BE2C (cell line): ENCODE measurements at places on chromosomes 5 and 9.

DNA sequence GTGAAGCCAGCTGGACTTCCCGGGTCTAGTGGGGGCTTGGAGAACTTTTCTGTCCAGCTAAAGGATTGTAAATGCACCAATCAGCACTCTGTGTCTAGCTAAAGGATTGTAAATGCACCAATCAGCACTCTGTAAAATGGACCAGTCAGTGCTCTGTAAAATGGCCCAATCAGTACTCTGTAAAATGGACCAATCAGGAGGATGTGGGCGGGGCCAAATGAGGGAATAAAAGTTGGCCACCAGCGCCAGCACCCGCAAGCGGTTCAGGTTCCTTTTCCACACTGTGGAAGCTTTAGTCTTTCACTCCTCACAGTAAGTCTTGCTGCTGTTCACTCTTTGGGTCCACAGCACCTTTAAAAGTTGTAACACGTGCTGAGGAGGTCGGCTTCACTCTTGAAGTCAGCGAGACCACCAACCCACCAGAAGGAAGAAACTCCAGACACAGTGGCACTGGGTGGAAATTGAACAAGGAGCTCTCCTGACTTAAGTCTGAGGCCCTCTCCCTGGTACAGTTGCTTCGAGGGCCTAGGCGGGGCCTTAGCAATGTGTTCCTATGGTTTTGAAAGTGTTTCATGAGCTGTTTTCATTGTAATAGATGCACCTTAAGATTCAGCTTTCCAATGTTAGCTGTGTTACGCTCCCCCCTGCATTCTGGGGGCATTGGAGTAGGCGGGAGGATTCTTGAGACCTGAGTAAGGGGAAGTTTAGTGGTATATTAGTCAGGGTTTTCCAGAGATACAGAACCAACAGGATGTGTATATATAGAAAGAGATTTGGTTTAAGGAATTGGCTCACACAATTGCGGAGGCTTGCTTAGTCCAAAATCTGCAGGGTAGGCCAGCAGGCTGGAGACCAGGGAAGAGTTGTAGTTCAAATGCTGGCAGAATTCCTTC is 21.5 kb upstream of the MYO10 start:
- DNase-seq: no peak

- no peak for DNase-seq
These were observed 61.8 kb downstream of the ABCA1 start for GRCh38 chr9:104866191-104866590.

- DNase-seq: no peak
These were observed 120.6 kb upstream of the STC2 start for GRCh38 chr5:173448856-173449255.

GRCh38 chr5:14209836-14210235 is 66.7 kb downstream of the TRIO start:
- DNase-seq: no peak

DNA sequence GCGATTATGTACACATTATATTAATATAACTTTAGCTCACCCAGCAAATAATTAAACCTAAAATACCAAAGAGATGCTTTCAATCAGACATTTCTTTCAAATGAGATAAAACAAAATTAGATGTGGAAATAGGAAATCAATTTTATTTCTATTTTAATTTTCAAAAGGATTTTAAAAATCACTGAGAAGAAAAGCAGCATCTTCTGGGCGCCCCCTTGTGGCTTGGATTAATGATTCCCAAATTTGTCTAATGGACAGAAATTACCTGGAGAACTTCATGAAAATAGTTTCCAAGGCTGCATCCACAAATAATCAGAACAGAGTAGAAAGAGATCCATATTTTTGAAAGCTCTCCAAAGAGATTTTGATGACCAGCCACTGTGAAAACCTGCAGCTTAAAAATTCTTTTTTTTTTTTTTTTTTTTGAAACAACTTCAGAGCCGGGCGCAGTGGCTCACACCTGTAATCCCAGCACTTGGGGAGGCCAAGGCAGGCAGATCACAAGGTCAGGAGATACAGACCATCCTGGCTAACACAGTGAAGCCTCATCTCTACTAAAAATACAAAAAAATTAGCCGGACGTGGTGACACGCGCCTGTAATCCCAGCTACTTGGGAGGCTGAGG is 50.9 kb upstream of the CEMIP2 start:
- DNase-seq: peak; percentile 51

DNA sequence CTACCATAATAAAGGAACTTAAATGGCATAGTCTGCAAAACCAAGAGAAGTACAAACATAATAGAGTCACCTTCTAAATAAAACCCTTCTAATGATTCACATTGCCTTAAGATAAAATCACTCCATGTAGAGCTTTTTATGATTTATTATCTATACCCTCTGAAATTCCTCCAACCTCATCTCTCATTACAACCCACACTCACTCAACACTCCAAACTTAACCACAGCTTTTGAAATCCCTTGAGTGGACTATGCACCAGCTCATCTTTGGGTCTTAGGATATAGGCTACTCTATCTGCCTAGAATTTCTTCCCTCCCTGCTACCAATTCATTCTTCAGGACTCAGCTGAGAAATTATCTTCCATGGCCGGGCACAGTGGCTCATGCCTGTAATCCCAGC is 122.5 kb downstream of the CETN3 start:
- no peak for DNase-seq

GRCh38 chr9:132487351-132487791 is 77.4 kb downstream of the CFAP77 start:
- no peak for DNase-seq

DNA sequence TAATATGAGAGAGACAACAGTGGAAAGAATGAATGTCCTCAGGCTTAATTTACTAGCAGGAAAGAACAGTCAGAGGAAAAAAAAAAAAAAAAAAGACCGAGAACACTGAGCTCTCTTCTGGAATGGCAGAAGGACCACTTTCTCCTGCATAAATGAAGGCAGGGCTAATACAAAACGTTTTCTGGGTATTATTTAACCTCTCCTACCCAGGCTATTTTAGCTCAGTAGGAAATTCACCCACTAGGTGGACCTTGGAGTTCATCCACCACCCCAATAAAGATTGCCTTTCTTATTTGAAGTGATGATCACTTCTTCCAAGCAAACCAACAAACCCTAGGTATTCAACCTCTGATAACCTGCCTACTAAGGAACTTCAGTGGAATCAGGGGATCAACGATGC is 3.7 kb downstream of the GLIS3 start:
- no peak for DNase-seq

GRCh38 chr5:3007577-3007976 is 256.1 kb upstream of the IRX2 start:
- no peak for DNase-seq

DNA sequence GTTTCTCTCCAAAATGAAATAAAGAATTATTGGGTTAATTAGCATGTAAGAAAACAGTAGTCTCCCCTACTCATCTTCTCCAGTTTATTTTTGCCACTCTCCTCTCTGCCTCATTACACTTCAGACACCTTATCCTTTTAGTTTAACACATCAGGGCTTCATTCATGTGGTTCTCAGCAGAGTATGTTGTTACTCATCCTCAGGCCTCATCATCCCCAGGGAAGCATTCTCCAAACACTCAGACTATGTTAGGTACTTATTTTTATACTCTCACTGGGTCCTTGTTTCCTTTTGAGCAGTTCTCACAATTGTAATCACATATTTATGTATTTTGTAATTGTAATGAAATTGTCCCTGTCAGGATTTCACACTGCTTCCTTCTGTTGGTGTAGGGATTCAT is 470.5 kb downstream of the PDE4D start:
- no peak for DNase-seq

DNA sequence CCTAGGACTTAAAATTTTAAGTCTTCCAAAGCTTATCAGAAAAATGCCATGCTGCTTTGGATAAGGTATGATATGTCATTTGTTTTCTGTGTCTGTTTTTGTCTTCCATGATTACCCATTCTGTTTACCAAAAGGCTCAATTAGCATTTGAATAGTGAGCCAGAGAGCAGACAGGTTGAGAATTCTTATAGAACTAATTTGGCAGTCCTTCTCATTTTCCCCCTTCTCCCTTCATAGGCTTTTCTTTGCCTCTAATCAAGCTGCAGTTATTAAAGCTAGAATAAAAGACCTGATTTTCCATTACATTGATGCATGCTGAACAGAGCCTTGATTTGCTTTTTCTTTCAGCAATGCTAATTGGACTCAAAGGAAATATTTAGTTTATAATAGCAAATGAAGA is 993.0 kb downstream of the MAT2B start:
- DNase-seq: no peak

DNA sequence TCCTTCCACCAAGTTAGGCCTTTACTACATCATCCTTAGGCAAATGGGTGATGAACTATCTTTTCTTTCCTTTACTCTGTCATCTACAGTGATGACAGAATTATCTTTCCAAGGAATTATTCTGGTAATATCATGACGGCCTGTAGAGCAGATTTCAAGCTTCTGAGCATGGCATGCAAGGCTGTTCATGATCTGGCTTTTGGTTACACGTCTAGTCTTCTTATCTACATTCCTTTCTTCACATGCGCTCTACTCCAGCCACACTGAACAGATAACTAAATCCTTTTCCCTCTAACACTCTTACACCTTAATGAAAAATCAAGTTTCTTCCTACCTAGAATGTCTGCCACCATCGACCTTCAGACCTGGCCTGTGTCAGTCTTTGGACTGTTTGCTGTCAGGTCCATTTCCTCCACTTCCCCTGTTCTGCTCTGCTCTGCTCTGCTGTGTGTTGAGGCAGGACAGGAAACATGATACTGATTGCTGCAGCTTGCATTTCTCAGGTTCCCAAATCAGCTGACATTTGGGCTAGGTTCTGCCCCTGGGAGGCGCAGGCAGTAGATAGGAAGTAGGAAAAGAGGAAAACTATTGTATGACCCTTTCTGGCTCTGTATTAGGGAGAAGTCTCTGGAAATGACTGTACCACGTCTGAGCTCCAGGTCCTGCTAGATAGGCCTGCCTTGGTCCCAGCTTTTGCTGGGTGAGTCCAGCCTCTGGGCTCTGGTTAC is 4.2 kb downstream of the SCGB3A2 start:
- DNase-seq: no peak

DNA sequence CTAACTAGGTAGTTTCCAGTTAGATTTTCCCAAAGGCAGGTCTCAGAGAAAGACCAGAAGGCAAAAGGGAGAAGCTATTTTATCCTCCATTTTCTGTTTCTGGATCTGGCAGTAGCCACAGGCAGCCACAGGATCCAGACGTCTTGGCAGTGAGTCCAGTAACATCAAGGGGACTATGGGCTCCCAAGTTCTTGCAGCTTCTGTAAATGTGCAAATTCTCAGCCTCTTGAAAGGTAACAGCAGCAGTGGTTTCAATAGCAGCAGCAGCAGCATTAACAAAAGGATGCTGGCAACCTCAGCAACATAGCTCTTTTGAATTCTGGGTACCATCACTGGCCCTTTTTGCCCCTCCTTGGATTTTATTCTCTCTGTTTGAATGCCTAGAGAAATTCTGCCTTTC is 27.1 kb upstream of the IL33 start:
- no peak for DNase-seq

- DNase-seq: no peak
These were observed 62.1 kb upstream of the ATG10 start for GRCh38 chr5:81909677-81910076.

DNA sequence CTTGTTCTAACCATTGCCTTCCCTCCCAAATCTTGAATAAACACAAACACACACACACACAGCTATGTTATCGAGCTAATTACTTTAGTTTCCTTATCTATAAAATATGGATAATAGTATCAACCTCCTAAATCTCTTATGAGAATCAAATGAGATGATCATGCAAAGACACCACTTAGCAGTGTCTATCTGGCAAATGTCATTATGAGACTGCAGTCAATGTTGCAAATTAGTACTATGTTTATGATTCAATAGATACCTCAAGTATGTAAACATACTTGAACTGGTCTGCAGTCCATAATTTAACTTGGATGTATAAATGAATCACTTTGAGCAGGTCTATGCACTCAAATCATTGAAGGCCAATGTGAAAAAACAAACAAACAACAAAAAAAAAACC is 22.2 kb upstream of the ERAP2 start:
- no peak for DNase-seq

DNA sequence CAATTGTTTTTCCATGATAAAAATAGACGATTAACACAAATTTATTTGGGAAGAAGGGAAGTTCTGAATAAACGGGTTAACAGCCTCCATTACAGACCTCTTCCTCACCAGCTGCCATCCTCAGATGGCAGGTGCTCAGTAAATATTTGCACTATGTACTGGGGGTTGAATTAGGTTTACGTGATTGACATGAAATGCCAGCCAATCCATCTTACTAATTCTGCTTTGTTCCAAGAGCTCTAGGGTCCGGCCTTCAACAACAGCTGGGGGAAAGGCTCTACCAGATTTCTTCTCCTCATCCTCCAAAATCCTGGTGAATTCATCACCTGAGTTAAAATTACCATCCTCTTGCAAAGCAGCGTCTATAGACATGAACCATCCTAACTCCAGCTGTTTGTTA is 104.6 kb downstream of the MTX3 start:
- DNase-seq: no peak

- no peak for DNase-seq
These were observed 223.5 kb upstream of the PCSK5 start for GRCh38 chr9:75666856-75667554.

- DNase-seq: no peak
These were observed 112.6 kb upstream of the CACNA1B start for GRCh38 chr9:137764981-137765380.

DNA sequence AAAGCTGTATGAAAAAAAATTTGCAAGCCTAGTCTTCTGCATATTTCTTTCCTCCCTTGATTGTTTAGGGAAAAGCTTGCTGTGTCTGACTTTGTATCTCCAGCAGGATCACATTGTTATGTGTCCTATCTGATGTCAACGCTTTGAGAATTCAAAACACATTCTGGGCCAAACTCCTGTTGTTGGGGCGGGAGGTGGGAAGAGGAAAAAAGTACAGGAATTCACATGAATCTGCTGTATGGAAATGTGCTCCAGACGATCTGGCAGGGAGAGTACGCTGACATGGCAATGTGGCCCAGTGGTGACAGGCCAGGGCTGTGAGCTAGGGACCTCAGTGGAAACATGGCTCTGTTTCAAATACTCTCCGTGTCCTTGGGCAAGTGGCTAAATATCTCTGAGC is 87.4 kb upstream of the GNA14 start:
- DNase-seq: no peak

GRCh38 chr9:129142138-129142935 is 31.1 kb downstream of the PTPA start:
- no peak for DNase-seq

DNA sequence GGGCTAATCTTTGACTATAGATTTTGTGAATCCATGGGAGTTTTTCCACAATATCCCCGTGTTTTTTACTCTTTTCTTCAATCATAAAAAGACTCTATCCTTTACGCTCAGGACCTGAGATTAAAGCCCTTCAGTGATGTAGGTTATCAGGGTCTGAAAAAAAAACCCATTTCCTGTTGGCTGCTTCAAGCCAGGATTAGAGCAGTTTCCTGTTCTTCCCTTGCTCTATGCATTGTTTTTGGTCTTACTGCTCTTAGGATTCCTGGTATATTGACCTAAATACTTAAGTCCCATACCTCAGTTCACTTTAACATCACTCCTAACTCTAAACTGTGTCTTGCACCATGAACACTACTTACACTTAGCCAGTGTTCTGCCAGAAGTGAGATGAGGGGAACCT is 319.3 kb upstream of the CHD1 start:
- no peak for DNase-seq
